ENCODE measurements at places on chromosomes 1 and 21. TPM values are rescaled to one million over a fixed set of nuclear protein-coding genes. Genes with fewer than 3 reads are reported as not detected.

DNA sequence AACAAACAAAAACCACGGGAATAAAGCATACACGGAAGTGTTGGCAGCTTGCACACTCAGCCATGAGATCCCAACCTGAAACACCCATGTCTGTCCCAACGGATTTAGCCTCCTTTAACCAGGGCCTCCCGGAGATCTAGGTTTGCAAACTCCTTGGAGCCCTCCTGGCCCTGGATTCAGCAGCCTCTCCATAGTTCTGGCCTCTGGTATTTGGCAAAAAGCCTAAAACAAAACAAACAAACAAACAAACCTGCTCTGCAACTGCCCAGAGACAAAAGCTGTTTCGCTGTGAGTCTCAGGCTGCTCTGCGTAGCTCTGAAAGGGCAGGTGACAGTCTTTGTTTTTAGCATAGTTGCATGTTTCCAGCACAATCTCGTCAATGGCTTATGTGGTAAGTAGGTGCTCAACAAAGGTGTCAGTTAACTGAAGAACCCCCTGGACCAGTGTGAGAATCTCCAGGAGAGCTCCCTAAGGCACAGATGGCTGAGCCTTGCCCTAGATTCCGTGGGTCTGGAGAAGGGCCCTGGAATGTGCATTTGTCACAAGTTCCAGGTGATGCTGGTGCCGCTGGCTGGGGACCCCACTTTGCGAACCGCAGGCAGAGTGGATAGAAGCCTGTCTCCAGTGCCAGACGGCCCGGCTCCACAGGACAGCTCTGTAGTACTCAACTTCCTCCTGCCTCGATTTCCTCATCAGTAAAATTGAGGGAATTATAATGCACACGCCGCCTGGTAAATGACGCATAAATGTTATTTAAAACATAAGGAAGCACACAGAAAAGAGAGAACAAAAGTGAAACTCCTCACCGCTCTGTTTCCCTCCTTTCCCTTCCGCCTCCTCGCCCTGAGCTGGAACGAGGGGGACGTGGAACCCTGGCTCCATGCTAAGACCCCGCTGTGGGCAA lies 86.2 kb downstream of the RIPK4 start:
- no peak for DNase-seq

- no peak for DNase-seq
Measured at GRCh38 chr1:11373895-11374747, 101.1 kb downstream of the UBIAD1 start.

DNA sequence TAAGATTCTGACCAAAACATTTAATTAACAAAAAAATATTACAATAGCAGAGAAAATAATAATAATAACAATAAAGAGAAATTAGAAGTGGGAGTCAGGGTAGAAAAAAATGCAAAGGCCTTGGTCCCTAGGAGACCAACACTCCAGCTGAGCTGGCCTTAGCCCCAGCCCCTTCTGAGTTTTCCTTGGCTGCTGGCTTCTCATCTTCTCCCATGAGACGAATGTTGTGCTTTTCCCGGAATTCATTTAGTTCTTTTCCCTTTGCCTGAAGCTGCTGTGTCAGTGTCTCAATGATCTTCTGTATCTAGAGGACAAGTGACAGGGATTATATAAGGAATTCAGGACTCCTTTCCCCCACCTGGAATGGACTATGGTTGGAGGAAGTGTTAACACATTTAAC lies 2.4 kb downstream of the KLHDC9 start:
- DNase-seq, result no peak

GRCh38 chr1:182404781-182405180 lies 4.3 kb upstream of the TEDDM1 start:
- no peak for DNase-seq

GRCh38 chr1:207069858-207070506 lies 16.9 kb downstream of the PFKFB2 start:
- DNase-seq, result no peak

- DNase-seq, result peak; percentile 82
Measured at GRCh38 chr1:200620273-200621131, at the start of gene KIF14. Gene KIF14 (minus strand): TSS chr1:200620751. CDS start chr1:200618723, 2,028 bp downstream.

GRCh38 chr1:14661222-14661621 lies 62.7 kb downstream of the KAZN start:
- no peak for DNase-seq

GRCh38 chr1:15836772-15837669 lies 10.5 kb upstream of the SPEN start:
- no peak for DNase-seq

The DCST1 gene
- total RNA-seq, result not detected

The TNFAIP8L2 gene
- 0.78 TPM for total RNA-seq

The GNG12 gene
- 29.9 TPM for total RNA-seq

The NUCKS1 gene
- total RNA-seq, result 257 TPM

The TFF2 gene
- total RNA-seq, result not detected

The SEMA4A gene
- total RNA-seq, result 13.6 TPM

The TTC34 gene
- 0.16 TPM for total RNA-seq
